Naive B cell (primary cell): ENCODE measurements at places on chromosomes 1 and 21.

GRCh38 chr1:147539122-147539575 lies 2.2 kb upstream of the BCL9 start:
- H3K4me1 ChIP-seq, result peaks cover 1% of the 10 kb centered on the region
- no peak overlapping the region for H3K4me3 ChIP-seq
- no peak overlapping the region for H3K27ac ChIP-seq
- H3K27me3 ChIP-seq, result peaks cover 21% of the 10 kb centered on the region

GRCh38 chr1:164693564-164694359 lies 134.8 kb downstream of the PBX1 start:
- no peaks in the 10 kb centered on the region for H3K36me3 ChIP-seq
- H3K4me1 ChIP-seq, result no peaks in the 10 kb centered on the region
- H3K4me3 ChIP-seq, result no peak overlapping the region
- DNase-seq, result no peak
- H3K27me3 ChIP-seq, result no peaks in the 10 kb centered on the region

DNA sequence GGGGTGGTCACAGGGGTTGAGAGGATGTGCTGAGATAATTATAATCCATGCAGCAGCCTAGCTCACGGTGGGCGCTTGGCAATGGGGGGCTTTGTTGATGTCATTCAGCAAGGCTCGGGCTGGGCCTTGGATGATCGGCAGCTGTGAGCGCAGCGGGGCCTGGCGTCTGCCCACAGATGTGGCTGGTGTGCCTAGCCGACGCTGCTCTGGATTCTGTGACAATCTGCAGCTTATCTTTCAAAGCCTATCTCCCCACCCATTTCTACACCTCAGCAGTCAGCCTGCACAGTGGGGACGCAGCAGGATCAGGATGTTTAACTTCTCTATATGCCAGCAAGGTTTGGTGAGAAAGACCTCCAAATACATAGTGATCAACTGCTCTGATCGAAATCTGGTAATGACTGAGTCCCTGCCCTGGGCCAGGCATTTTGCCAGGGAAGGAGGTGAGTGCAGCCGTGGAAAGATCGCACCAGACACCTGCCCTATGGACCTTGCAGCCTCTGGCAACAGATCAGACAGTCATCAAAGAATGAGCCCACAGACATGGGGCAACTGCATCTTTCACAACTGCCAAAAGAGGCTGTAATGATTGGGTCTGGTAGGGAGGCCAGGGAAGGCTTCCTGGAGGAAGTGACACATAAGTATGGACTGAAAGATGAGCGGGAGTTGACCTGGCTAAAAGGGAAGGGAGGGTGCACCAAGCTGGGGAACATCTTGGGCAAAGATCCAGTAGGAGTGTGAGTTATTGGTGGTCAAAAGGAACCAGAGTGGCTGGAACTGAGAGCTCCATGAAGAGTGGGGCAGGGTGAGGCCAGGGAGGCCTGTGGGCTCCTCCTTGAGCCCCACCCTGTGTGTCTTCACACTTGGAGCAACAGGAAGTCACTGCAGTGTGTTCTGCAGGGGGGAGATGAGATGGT lies 35.3 kb downstream of the EPHB2 start:
- no peaks in the 10 kb centered on the region for H3K36me3 ChIP-seq
- H3K4me3 ChIP-seq, result no peak overlapping the region
- no peaks in the 10 kb centered on the region for H3K4me1 ChIP-seq

DNA sequence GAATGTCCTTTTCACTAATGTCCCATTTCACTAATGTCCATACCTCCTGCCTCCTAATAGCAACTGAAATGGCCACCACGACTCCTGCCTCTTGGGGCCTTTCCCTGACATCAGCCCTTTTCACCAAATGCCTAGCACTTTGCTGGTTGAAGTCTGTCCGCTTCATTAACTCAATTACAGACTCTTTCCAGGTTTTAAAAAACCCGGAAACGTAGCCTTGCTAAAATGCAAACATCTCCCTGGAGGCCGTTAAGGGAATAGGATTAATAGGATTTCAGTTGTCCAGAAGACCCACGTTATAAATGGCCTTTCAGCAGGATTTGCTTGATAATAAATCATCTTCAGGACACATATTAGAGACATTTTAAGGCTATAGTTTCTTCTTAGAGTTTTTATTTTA lies 25.7 kb upstream of the ERO1B start:
- H3K4me3 ChIP-seq, result no peak overlapping the region
- H3K27ac ChIP-seq, result no peak overlapping the region
- no peaks in the 10 kb centered on the region for H3K4me1 ChIP-seq
- H3K36me3 ChIP-seq, result no peaks in the 10 kb centered on the region
- DNase-seq, result no peak

- H3K27me3 ChIP-seq, result no peaks in the 10 kb centered on the region
- H3K36me3 ChIP-seq, result peaks cover 12% of the 10 kb centered on the region
- no peak overlapping the region for H3K4me3 ChIP-seq
These were observed 17.0 kb downstream of the LPGAT1 start for GRCh38 chr1:211813590-211813989.
